NCI-H446 treated with DMSO at 0.1 percent for 48 hours (cell line): ENCODE measurements at places on chromosomes 4 and X.

- DNase-seq: no peak
These were observed 64.3 kb upstream of the GPR174 start for GRCh38 chrX:79080141-79080540.

DNA sequence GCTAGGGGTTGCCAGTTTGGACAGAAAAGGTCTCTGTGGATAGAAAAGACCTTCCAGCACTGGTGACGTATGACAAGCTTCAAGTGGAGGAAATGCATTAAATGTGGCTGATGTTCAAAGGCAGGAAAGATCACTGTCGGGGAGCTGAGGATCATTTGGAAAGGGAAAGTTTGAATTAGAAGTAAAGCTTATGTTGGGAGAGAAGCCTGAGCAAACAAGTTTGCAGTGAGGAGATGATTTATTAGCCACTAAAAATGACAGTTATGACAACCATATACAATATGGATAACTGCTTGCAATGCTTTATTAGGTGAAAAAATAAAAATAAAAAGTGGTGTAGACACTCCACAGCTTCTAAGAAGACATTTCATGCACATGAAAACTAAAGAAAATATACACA, 135.3 kb upstream of the HS3ST1 start:
- DNase-seq: no peak

GRCh38 chr4:121800638-121800960, 524 bp upstream of the EXOSC9 start:
- no peak for DNase-seq

DNA sequence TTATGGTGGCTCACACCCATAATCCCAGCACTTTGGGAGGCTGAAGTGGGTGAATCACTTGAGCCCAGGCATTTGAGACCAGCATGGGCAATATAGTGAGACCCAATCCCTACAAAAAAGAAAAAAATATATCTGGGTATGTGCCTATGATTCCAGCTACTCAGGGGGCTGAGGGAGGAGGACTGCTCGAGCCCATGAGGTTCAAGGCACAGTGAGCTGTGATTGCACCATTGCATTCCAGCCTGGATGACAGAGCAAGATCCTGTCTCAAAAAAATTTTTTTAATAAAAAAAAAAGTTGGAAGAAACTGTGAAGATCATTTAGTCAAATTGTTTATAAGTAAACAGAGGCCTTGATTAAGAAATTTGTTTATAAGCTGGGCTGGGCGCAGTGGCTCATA, 39.7 kb downstream of the KLHL8 start:
- DNase-seq: no peak

- DNase-seq: peak; percentile 16
These were observed 191.1 kb downstream of the KCTD8 start for GRCh38 chr4:44257461-44257860.

DNA sequence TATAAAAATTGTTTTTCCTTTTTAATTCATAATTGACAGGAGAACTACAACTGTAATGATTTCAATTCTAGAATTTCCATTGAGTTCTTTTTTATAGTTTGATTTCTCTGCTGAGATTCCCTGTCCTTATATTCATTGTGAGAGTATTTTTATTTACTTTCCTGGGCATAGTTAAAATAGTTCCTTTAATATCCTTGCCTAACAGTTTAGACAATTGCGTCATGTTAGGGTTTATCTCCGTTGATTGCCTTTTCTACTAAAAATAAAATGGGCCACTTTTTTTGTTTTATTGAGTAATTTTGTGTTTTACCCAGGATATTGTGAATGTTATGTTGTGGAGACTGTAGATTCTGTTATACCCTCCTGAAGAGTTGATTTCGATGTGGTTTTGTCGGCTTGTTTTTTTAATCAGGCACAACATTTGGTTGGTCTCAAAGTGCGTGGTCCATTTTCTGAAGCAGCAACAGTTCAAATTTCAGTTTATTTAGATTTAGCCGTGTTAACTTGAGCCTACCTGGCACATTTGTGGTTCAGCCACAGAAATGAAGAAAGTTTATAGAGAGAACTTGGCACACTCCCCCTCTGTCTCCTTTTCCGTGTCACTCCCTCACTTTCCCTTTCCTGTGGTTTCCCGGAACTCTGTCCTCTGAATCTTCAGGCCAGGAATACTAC, 16.0 kb upstream of the PRRG1 start:
- DNase-seq: no peak

- no peak for DNase-seq
These were observed 9.1 kb upstream of the PAGE1 start for GRCh38 chrX:49704691-49705404.

DNA sequence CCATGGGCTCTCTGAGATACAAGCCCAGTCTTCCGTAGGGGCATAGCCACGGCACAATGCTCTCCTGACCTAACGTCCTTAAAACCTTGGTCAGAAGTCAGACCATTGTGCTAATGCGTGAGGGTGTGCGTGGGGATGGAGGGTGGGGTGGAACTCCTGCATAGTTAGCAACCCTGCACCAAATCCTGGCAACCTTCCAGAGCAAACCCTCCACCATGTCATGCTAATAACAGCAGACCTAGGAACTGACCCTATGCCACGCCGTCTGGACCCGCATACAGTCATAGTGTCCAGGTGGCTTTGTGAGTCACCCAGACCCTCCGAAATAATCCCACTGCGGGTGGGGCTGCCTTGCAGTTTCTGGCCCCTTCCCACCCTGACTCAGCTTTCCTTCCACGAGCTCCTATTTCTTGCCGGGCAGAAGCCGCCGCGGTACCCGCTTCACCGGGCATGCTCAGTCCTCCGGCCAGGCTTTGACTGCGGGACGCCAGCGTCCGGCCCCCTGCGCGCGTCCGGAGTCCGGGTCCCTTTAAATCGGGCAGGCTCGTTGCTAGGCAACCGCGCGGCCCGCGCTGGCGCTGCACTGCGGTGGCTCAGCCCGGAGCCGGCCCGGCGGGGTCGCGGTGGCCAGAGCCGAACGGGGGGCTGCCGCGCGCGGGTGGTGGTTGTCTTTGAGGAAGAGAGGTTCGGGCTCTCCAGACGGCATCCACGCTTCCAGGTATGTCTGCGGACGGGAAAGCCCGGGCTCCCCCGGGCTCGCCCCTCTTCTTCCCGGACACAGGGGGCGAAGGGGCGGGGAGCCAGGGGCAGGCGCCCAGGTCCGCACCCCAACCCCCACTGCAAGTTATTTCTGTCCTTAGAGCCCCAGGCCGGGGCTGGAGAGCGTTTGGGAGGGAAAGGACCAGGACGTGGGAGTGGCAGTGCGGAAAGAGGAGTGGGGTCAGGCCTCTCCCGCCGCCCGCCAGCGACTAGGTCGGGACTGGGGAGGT, at the start of gene CCDC160:
TSS of gene CCDC160 (plus strand) at position 557 of the 989 bp plus-strand sequence. CDS start 7,619 bp downstream, outside the sequence.
- DNase-seq: no peak

GRCh38 chr4:168514249-168514852, 17.5 kb downstream of the PALLD start:
- peak; percentile 36 for DNase-seq

DNA sequence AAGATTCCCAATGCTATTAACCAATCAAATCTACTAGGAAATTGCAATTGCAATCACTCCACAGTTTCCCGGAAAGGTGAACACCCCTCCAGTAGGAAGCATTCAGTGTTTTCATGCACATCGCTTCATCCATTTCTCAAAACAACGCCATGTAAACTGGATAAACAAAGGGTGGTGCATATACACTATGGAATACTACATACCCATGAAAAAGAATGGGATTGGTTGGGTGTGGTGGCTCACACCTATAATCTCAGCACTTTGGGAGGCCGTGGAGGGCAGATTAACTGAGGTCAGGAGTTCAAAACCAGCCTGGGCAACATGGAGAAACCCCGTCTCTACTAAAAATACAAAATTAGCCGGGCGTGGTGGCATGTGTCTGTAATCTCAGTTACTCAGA, 29.1 kb downstream of the DHRSX start:
- no peak for DNase-seq

DNA sequence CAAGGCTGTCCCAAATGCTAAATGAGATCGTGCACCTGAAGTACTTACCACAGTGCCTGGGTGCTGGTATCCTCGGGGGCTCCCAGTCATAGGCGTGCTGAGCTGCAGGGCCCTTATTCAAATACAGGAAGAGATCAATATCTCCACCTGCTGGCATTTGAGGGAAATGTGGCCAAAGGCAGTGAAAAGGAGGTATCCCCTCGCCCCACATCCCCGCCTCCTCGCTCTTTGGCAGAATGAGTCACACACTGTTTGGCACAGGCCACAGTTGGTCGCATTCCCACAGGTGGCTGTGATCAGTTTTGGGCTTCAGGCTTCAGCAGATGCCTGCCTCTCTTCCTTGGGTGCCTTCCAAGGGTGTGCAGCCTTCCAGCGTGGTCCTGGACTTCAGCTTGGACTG, 28.4 kb downstream of the ZNF185 start:
- peak; percentile 48 for DNase-seq

DNA sequence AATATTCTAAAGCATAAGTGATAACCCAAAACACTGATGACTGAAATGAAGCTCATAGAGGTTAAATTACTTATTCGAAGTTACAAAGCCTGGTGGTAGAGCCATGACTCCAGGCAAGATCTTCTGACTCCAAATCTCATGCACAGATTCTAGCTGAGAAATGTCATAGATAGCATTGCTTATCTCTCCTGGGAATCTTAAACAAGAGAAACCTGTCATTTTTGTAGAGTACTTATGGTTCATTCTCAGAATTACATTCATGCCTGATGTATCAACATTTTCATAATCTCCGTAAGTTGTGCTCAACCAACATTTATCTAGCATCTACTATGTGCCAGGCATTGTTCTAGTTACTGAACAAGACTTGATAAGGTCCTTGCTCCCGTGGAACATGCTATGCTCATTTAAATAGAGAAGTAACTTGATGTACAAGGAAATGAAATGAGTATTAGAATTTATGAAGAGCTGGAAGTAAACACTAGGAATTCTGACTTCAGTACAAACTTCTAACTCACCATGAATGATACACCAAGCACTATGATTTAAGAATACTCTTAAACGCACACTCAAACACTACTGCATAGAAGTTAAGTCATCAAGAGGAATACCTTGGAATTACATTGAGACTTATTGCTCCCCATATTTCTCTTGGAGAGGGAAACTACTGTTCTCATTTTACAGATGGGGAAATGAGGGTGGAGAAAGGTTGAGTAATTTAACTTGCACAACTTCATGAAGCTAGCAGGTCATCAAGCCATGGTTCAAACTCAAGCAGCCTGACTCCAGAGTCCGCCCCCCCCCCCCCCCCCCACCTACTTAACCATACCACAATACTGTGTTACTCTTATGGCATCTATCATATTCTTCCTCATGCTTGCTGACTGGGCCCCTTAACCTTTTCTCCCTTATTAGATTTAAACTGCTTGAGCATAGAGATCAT, 45.4 kb downstream of the MBNL3 start:
- DNase-seq: no peak

- no peak for DNase-seq
These were observed 14.3 kb upstream of the RAB28 start for GRCh38 chr4:13498469-13498868.

DNA sequence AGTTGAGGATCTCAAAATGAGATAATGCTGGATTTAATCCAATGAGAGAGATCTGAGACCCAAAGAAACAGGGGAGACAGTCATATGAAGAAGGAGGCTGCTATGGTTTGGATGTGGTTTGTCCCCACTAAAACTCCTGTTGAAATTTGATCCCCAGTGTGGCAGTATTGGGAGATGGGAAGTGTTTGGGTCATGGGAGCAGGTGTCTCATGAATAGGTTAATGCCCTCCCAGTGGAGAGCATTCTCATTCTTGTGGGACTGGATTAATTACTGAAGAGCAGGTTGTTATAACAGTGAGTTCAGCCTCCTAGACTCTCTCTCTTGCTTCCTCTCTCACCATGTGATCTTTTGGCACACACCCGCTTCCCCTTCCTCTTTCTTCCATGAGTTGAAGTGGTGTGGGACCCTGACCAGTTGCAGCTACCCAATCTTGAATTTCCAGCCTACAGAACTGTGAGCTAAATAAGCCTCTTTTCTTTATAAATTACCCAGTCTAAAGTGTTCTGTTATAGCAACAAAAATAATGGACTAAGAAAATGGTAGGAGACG, 70.3 kb downstream of the PPEF2 start:
- no peak for DNase-seq
